ENCODE measurements at places on chromosomes 1 and 21.

DNA sequence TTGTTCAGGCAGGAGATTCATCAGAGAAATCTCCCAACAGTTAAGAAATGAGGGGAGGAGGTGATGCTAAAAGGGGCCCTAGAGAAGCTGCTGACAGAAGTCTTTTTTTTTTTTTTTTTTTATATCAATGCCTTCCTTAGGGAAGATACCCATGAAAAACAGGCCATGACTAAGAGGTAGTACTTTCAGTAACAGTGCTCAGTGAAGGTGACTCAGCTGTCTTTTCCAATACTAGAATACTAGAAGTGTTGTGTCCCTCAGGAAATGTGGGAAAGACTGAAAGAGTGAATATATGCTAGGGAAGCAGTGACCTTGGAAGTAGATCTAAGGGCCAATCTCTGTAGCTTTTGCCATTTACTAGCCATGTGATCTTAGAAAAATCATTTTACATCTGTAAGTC lies 52.4 kb upstream of the SLFNL1 start:
- no peak for DNase-seq

DNA sequence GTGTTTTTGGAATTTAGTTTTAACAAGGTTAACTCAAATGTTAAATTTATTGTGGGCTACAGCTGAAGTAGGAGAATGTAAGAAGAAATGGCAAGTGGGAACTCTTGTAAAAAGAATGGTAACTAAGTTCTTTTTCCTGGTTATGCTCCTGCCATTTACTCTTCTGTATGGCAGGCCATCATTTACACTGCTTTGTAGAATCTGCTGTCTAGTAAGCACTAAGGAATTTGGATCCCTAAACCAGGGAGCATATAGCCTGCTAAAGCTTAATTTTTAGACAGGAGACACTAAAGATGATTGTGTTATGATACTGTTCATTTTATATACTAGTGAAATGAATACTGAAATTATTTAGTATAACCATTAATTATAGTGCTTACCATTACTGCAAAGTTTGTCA lies 85.3 kb downstream of the CAMTA1 start:
- no peak for DNase-seq

- no peak for DNase-seq
Observed at GRCh38 chr1:7289694-7290093, 481.4 kb upstream of the VAMP3 start.

DNA sequence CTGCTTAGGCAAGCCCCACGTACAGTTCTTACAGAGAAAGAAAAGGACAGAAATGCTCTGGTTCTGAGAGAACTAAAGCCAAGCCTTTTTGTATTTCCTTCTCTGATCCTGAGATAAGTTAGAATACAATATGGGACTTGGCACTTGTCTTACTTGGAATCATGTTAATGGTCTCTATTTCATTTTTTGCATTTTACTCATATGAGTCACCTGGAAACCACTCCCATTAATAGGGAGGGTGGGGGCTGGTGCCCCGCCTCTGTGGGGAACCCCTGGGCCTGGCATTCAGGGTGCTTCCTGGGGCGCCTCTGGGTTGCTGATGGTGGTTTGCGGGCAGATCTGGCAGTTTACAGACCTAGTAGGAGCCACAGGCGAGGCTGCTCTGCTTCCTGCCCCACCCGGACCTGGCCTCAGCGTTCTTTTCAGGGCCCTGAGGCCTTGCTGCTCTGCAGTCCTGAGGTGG lies 26.7 kb downstream of the TSPAN2 start:
- no peak for DNase-seq

- DNase-seq: no peak
Observed at GRCh38 chr21:29218749-29219148, 80.0 kb upstream of the BACH1 start.

DNA sequence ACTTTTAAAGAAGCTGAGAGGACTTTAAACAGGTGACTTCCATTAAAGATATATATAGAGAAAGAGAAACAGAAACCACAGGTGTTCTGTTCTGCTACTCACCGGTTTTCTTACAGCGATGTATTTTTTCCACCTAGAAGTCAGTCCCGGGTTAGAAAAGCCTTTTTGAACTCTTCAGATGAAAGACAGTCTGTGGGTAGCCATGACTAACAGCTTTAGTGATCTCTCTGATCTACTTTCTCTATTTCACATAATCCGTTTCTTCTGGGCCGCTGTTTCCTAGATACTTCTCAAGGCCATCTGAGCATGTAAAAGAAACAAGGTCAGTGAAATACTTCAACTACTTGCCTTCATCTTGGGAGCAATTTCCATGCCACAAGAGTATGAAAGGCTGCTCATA lies 25.1 kb downstream of the WDR64 start:
- DNase-seq: no peak

GRCh38 chr1:26618561-26618960 lies 77.3 kb upstream of the ARID1A start:
- no peak for DNase-seq

DNA sequence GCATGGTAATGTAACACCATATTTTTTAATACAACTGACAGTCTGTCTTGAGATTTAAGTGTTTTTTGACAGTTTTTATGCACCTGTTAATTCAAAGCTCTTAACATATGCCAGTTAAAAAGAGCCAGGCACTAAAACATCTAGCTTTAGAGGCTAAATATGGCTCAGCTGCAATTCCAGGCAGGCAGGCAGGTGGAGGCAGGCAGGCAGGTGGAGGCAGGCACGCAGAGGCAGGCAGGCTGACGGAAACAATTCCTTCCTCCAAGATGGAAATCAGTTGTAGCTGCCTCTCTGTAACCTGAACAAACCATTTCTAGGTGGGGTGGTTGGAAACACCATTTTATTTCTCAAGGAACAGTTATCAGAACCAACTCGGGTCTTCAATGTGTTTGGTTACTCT lies 51.2 kb downstream of the GORAB start:
- no peak for DNase-seq

DNA sequence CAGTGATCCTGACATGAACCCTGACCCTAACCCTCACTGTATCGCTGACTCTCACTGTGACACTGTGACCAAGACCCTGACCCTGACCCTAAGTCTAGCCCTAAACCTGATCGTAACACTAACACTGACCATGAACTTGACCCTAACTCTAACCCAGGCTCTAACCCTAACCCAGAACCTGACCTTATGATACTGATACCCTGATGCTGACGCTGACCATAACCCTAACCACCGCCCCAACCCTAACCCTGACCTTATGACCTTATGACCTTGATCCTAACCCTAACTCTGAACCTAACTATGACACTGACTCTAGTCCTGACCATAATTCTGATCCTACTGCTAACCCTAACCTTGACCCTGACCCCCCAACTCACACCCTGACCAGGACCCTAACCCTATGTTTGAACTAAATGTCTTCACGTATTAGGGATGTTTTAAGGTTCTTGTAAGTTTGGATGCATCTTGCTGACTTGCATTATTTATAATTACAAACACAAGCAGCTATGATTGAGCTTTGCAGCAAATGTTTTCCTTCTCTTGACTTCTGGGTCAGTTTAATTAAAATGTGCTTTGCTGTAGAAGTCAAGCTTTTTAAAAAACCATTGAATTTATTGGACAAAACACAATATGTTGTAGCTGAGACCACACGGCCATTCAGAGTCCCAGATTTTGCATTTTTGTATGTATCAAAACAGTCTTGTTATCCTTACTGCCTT lies 23.9 kb upstream of the PRSS38 start:
- DNase-seq: no peak

GRCh38 chr21:45127937-45128336 lies 53.6 kb downstream of the ADARB1 start:
- no peak for DNase-seq

DNA sequence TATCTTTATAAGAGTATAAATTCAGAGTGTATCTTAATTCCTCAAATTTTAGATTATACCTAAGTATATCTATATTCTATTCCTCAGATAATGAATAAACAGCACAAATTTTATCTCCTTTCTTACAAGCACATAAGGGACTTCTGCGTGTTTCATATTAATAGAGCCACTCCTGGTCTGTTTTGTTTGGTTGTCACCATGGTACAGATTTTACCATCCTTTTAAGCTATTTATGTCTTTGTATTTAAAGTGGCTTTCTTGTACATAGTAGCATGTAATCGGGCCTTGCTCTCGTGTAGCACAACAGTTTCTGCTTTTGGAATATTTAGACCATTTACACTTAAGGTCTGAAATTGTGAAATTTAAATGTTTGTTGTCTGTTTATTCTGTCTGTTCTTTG lies 52.6 kb upstream of the SLC35A3 start:
- DNase-seq: no peak

DNA sequence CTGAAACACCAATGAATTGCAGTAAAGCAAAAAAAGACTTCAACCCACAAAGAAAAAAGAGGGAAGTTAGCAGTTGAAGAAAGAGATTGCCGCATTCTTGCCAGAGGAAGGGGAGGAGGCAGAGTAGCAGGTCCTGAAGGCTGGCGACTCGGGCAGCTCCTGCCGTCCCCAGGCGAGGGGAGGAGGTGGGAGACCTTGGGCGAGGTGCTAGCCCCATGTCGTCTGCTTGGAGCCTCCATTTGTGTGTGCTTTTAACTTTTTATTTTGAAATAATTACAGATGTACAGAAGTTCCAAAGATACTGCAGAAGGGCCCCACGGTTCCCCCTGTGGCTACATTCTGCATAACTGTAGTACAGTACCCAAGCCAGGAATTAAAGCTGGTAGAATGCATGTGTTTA lies 6.7 kb downstream of the TRPM2 start:
- DNase-seq: no peak

- DNase-seq: peak; percentile 91
Observed at GRCh38 chr1:94854458-94855306, 34.5 kb downstream of the SLC44A3 start.

DNA sequence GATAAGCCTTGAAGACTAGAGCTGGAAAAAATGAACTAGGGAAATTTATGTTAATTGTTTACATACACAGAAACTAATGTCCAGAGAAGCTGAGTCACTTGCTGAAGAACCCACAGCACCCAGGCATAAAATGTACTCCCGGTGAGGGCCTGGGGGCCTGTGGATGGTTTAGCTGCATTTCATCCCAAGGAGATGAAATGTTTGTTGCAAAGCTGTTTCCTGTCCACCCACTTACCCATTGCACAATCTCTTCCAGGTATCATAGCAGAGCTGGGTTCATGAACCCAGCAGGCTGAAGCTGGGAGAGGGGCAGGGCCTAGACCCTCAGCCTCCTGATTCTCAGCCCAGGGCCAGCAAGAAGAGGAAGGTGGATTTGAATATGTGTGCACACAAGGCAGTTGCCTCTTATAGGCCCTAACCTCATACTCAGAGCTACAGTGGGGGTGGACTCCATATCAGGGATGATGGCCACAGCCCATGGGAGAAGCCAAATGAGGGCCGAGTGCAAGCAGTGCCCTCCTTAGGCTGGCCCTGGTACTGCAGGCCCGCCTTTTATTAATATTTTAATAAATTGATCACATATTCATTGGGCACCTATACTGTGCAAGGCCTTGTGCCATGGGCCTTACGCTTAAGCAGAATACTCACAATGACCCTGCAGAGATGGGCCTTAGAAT lies 110.8 kb downstream of the LACTBL1 start:
- no peak for DNase-seq

DNA sequence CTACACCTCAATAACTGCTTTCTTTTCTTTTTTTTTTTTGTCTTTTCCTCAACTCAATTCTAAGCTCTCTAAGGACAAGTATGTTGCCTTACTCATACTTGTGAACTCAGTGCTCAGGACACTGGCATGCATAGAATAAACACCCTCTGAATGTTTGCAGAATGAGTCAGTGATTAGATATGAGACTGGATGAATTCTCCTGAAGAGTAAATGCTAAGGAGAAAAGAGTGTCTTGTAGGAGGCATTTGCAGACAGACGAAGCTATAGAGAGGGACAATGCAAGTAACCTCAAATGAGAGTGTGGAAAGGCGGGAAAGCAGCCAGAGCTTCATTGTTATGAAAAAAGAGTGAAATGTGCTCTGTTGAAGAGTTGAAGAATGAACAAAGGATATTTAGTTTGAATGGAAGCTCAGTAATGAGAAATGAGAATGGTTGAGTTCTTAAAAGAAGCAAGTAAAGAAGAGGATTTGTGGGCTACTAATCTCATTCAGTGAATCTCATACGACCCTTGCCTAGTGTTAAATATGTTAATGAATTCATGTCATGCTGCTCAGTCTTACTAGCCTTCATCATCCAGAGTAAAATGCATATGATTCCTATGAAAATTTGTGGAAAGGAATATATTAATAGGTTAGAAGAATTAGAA lies 166.1 kb upstream of the DPYD start:
- DNase-seq: no peak

DNA sequence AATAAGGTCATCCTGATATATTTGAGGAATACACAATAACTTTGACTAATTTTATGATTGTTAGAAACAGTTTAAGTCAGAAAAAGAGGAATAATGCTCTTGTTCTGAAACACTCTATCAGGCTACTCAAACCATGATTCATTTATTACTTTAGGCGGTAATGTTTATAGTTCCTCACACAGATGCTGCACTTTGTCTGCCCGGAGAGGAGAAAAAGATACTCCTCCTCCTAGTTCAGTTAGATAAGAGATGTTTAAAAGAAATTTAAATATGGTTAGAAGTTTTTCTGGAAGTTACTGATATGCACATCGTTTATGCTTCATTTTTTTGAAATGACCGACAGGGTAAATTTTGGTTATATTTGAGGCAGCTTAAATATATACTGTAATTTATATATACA lies 103.0 kb downstream of the ZMYM4 start:
- DNase-seq: no peak

DNA sequence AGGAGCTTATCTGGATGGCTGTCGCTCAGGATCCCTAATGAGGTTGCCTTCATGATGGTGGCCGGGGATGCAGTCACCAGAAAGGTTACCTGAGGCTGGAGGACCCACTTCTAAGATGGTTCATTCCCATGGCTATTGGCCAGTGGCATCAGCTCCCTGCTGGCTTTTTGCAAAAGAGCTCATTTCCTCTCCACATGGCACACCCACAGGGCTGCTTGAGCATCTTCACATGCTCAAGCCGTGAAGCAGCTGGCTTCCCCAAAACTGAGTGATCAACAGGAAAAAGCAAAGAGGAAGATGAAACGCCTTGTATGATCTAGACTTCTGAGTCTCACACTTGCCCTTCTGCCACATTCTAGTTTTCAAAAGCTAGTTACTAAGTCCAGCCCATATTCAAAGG lies 124.6 kb upstream of the CXADR start:
- no peak for DNase-seq

DNA sequence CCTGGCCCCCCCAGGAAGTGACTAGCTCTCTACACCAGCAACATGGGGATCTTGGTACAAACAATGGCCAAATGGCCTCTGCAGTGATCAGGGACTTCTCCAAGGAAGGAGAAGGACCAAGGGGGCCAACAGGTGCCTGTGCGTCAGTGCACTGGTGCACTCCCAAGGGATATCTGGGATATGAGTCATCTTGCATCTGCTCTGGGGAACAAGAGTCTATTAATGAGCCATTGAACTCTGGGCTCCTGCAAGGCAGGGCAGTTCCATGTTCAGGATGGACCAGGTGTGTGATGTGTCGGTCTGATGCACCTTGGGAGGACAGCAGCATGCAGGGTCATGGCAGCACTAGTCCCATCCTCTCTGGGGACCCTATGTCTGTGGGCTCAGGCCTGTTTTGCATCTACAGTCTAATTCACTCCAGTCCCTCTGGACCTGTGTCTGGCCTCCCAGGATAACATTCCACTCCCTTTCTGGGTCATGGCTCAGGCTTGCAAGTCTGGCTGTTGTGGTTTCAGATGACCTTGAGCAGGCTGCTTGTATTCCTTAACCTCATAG lies 125.3 kb downstream of the TRABD2B start:
- no peak for DNase-seq
